RWPE2 (cell line): ENCODE measurements at places on chromosomes 7 and 10.

DNA sequence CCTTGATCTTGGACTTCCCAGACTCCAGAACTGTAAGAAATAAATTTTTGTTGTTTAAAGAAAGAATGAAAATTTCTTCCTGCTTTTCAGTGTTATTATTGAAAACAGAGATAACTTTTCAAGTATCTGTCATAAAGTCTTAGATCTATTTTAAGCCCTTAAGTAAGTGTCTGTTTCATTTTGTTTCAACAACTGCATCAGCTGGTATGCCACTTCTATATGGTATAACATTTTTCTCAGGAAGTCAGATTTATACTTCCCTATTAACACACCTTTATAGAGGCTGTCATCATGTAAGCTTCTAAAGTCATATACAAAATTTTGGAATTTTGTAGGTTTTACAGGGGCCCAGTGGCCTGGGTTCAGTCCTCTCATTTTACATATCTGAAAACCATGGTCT, 24.4 kb downstream of the RALA start:
- no peak overlapping the region for H3K27ac ChIP-seq
- H3K4me3 ChIP-seq, result no peak overlapping the region
- no peak for DNase-seq
- peaks cover 12% of the 10 kb centered on the region for H3K4me1 ChIP-seq

DNA sequence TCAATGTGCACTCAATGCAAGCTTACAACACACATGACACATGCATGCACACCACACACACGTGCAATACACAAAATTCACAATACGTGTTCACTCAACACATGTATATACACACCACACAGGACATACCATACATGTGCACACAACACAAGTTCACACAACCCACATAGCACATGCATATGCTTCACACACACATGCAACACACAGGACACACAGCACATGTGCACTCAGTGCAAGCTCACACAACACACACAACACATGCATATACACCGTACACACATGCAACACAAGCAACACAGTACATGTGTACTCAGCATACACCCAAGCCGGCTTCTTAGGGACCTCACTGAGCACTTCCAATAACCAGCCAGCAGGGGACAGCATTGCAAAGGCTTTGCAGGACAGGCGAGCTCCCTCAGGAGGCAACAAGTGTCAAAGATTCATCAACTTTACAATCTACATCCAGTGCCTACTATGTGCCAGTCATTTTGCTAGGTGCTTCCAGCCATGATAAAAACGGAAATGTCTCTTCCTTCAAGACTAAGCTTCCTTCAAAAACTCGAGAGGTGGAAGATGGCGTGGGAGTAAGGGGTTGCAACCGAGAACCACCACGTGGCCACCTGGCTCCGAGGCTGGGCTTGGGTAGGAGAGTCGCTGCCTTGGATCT, 61.1 kb downstream of the JCAD start:
- no peaks in the 10 kb centered on the region for H3K27me3 ChIP-seq
- no peaks in the 10 kb centered on the region for H3K4me1 ChIP-seq
- no peak for DNase-seq
- H3K27ac ChIP-seq, result no peak overlapping the region

DNA sequence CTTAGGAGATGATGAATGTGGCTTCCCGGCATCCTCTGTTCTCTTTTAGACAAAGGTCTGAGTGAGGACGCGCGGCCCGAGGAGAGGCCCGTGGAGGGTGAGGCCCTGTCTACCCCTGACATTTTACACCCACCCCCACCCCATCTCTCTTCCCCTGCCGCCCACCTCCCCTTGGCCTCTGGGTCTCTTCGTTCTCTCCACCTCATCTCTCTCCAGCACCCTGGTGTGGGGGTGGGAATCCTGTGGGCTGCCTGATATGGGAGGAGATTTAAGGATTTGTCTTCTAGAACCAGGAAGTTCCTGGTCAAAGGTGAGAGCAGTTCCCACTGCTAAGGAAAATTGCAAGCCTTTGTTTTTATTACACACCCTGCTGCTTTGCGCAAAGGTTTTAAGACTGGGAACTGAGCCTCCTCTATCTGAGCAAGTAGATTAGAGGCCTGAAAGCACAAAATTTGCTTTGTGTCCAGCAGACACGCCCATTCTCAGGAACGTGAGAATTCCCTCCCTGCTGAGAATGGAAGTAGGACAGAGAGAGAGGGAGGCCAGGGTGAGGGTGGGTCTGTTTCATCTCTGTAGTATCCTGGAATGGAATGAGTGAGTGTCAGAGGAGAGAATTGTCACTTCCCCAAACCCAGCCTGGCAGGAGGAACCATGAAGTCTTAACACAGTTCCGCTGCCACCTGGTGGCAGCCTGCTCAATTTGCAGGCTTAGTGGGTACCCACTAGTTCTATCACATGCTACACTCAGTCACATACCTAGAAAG, 91.2 kb downstream of the GTF2IRD1 start:
- peaks cover 42% of the 10 kb centered on the region for H3K36me3 ChIP-seq
- no peak for DNase-seq
- no peaks in the 10 kb centered on the region for H3K27me3 ChIP-seq

- DNase-seq, result no peak
- H3K27me3 ChIP-seq, result no peaks in the 10 kb centered on the region
- H3K4me1 ChIP-seq, result peaks cover 6% of the 10 kb centered on the region
- H3K4me3 ChIP-seq, result no peak overlapping the region
- H3K27ac ChIP-seq, result no peak overlapping the region
These were observed 40.4 kb downstream of the WIPI2 start for GRCh38 chr7:5230265-5231067.

DNA sequence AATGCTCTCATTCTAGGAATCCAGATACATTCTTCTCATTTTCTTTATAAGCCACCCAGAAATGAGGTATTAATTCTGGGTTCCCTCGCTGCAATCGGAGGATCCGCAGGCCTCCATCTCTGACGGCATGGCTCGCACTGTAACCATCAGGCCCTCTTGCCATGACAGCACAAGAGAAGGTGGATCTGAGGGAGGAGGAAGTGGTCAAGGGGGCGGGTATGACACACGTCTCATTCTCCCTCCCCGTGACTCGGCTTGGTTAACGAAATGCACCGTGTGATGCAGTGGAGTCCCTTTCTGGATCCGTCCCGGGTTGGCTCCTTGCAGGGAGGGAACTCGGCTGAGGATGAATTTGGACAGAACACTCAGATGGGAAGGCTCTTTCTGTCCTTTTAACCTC, 280.2 kb downstream of the TCERG1L start:
- H3K36me3 ChIP-seq, result no peaks in the 10 kb centered on the region
- H3K4me1 ChIP-seq, result no peaks in the 10 kb centered on the region
- no peak overlapping the region for H3K27ac ChIP-seq
- H3K27me3 ChIP-seq, result no peaks in the 10 kb centered on the region
- no peak for DNase-seq
